ENCODE measurements at places on chromosomes 11 and 22.
A peak's percentile ranks its signal among the peaks of the same experiment; 100 is the strongest.

DNA sequence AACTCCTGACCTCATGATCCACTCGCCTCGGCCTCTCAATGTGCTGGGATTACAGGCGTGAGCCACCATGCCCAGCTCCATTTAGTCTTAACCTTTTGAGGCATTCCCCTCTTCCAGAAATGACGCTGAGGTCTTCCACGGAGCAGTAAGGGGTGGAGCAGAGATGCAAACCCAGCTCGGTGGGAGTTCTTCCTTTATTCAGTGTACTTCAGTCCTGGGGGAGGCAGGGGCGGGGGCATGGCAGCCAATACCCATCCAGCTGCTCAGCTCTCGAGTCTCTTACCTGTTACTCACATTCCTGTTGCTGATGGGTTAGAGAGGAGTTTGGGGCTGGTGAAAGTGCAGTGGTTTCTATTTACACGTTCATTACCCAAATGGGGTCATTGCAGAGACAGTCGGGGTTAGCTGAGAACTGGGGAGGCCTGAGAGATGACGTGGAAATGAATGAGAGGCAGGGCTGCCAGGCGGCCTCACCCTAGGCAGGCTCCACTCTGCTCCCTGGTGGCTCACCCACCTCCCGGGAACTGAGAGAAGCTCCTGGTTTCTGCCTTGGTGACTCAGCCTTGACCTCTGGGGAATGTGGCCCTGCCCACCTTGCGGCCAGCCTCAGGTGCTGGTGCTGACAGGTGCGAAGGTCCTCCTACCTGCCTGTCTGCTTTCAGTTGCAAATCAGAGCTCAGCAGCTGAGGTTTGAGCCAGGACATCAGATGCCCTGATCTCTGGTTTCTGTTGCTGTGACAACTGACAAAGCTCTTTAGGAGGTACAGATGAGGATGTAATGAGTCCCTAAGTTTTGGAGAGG lies 13.4 kb upstream of the ST14 start:
- no peak for DNase-seq

DNA sequence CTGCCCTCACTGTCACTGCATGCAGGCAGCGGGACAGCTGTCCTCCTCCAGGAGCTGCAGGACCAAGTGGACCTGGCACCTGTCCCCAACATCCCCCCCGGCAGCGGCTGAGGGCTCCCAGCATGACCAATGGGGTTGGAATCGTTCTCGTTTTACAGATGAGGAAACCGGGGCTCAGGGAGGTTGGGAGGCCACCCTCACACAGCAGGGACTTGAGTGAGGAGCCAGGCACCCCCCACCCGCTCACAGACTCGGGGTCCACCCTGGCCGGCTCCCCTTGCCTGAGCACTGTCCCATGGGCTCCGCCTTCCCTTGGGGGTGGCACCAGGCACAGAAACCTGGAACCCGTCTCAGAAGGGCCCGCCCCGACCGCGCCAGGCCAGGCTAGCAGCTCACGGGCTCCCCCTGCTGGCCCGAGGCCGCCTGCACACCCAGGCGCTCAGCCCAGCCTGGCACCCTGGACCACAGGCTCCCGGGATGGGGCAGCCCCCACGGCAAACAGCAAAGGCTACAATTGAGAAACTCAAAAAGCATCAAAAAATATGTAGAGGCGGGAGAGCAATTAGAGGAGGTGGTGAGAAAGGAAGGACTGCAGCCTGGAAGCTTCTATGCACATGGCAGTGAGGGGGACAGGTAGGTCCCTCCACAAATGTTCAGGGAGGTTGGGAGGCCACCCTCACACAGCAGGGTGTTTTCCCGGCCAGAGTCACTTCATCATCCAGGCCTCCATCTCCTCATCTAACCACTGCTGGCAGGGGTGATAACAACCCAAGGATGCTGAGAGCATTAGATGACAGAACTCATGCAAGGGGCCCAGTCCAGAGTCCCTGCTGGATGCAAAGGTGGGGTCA lies 12.8 kb downstream of the MACROD1 start:
- DNase-seq = peak; percentile 78

DNA sequence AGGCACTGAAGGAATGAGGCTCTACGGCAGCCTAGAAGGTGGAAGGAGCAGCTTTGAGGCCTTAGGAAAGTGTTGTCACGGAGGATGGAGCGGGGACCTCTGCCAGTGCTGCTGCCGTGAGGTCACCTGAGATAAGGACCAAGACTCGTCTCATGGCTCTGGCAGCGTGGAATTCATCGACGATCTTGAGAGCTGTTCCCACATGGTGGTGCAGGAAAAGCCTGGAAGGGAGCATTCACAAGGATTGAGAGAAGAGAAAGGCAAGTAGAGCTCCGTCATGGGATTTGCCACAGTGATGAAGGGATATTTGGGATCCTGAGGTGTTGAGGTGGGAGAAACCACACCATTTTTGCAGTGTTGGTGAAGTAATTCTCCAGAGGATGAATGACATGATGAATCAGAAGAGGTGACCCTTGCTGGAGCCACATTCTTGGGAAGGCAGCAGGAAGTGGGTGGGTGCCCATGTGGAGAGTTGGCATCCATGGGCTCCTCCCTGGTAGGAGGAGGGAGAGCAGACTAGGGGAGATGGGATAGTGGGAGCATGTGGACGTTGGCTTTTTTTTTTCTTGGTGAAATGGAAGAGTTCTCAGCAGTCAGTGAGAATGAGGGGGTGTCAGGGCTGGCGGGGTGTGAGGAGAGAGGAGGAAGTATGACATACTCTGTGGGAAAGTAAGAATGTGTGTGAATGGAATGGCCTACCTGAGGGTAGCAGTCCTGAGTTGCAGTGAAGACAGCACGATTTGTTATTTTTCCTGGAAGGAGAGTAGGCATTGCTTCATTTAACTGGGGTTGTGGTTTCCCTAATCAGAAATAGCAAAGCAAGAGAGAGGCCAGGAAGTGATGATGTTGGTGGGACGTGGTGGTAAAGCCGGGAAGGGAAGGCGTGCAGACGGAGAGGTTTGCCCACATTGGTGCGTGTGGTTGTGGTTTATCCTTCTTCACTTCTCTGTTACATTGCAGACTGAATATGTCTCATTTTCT lies 11.1 kb downstream of the PPP6R3 start:
- peak; percentile 83 for DNase-seq

DNA sequence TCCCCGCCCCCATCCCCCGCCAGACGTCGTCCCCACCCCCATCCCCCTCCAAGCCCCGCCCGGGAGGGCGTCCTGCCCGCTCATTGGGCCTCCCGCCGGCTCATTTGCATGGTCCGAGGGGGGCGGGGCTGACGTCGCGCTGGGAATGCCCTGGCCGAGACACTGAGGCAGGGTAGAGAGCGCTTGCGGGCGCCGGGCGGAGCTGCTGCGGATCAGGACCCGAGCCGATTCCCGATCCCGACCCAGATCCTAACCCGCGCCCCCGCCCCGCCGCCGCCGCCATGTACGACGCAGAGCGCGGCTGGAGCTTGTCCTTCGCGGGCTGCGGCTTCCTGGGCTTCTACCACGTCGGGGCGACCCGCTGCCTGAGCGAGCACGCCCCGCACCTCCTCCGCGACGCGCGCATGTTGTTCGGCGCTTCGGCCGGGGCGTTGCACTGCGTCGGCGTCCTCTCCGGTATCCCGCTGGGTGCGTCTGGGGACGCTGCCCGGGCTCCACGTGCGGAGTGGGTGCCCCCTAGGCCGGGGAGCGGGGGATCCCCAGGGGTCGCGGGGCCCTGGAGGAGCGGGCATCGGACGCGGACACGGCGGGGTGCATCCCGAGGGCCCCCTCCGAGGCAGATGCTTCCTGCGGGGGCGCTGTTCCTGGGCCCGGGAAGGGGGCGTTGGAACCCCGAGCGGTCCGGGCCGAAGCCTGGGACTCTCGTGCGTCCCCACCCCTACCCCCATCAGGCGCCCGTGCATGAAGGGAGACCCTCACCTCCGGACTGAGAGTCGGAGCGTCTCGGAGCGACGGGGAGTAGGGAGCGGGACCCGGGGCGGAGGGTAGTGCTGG lies at the start of gene PNPLA3:
Gene PNPLA3 (plus strand): TSS at position 175 of the 834 bp plus-strand sequence. CDS start 107 bp downstream, at position 282.
- DNase-seq = peak; percentile 81

DNA sequence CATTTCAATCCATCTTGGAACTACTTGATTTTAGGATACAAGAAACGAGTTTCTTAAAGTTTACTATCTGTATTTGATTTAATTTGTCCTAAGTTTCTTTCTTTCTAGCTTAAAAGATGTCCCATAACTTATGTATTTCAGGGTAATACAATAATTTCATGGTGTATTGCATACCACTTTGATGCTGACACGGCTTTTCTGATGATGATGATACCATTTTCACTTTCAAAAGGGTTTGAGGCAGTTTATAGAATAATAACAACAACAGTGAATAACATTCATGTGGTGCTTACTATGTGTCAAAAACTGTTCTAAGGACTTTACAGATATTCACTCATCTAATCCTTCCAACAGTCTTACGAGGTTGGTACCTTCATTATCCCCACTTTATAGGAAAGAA lies 33.2 kb upstream of the POU2AF1 start:
- no peak for DNase-seq

GRCh38 chr11:66272596-66272995 lies 4.2 kb downstream of the RAB1B start:
- peak; percentile 28 for DNase-seq

DNA sequence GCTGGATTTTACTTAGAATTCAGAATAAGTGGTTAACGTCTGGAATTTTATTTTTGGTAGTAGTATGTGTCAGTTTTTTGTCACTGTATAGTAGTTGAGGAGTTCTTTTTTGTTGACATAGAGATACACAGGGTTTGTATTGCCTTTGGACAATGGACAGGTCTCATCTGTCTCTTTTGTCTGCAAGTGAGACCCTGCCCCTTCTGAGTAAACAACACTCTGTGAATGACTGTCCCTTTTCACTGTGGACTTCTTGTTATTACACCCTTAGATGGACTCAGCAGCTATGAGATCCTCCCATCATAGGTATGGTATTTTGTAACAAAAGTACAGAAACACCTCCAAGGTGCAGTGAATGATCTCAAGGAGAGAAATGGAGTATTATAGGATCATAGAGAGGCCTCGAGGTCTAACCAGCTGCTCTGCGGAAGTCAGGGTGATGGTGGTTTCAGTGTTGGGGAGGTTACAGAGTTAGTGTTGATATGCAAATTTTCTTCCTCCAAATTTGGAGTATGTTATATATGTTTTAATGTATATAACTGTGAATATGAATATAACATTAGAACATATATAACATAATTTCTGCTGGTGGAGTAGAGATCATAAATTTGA lies 7.8 kb downstream of the PPP6R3 start:
- peak; percentile 45 for DNase-seq

GRCh38 chr22:47167056-47167455 lies 404.6 kb downstream of the TBC1D22A start:
- DNase-seq = no peak

DNA sequence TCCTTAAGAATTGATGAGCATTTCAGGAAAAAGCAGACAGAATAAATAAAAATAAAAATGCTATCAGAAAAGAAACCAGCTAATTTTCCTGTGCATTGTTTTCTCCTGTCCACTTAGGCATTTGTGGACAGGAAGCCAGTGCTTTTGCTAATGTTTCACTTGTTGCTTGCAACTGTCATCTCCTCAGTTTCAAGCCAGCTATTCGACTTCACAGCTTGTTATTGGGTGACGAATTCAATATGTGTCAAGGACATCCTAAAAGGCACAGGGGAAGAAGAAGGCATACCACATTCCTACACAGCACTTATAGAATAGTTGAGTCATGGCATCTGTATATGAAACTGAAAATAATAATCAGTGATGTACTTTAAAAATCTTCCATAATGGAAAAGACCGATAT lies 530.6 kb upstream of the KIRREL3 start:
- no peak for DNase-seq
